Left lung (tissue), 14 donors: ENCODE measurements at places on chromosomes 1 and 21. TPM values are rescaled to one million over a fixed set of nuclear protein-coding genes. Genes with fewer than 3 reads are reported as not detected.

DNA sequence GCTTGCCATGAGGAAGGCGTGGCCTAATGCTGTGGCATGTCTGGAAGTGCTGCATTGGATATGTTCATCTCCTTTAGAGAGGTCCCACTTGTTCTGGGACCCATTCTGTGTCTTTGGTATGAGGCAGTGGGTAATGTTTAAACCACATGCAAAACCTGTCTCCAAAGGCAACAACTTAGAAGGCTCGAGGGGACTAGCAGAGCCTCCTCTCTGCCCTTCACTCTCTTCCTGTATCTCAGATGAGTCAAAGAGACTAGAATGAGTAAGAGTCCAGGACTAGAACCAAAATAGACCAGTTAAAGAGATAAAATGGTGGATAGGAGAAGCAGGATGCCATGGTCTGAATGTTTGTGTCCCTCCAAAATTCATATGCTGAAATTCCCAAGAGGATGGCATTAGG is 220.8 kb upstream of the KIAA0040 start:
- DNase-seq = no peak

The ACTN2 gene
- 1.3 TPM for total RNA-seq

DNA sequence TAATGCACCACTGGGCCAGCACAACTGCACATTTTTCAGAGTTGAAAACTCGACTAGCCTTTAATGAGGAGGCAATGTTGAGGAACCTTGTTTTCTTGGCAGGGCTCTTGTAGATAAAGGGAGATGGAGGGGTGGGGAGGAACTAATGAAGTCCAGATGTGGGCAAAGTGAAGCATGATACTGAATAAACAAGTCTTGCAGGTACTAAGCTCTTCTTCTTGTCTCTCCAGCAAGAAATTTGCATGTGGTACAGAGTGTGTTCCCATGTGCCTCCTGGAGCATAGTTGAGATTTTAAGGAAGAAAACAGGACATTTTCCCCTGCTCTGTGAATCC is 47.0 kb downstream of the PLPP3 start:
- no peak for DNase-seq

- no peak for DNase-seq
These were observed 107.1 kb upstream of the OLIG2 start for GRCh38 chr21:32918478-32919120.

- DNase-seq = peak; percentile 75
These were observed 72.4 kb downstream of the CASZ1 start for GRCh38 chr1:10724052-10724494.
